ENCODE measurements at places on chromosomes 16 and 17.

GRCh38 chr17:8254881-8255280 is 5.8 kb downstream of the PFAS start:
- no peak for DNase-seq

GRCh38 chr17:10271106-10271562 is 72.7 kb upstream of the GAS7 start:
- DNase-seq = no peak

DNA sequence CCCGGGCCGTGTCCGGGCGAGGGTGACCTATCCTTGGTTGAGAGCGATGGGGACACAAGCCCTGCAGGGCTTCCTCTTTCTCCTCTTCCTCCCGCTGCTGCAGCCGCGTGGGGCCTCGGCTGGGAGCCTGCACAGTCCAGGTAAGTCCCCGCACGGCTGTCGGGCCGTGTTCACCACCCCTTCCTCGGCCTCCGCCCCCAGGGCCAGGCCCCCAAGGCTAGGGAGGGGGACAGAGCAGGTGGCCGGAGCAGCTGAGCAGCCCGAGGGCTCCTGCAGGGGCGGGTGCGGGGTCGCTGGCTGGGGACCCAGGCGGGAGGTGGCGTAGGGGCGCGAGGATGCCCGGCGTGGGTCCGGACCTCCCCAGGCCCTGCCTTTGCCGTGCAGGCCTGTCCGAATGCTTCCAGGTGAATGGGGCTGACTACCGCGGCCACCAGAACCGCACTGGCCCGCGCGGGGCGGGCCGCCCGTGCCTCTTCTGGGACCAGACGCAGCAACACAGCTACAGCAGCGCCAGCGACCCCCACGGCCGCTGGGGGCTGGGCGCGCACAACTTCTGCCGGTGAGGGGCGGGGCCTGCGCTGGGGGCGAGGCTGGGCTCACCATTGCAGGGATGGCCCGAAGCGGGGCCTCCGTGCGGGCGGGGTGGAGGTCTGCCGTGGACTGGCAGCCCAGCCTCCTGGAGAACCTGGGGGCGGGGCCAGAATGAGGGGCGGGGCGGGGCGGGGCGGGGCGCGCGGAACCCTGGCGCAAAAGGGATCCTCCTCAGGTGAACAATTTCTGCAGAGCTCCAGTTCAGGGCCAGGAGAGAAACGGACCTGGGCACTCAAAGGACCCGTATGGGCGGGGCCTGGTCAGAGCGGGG is 631 bp downstream of the KREMEN2 start:
- DNase-seq = no peak

DNA sequence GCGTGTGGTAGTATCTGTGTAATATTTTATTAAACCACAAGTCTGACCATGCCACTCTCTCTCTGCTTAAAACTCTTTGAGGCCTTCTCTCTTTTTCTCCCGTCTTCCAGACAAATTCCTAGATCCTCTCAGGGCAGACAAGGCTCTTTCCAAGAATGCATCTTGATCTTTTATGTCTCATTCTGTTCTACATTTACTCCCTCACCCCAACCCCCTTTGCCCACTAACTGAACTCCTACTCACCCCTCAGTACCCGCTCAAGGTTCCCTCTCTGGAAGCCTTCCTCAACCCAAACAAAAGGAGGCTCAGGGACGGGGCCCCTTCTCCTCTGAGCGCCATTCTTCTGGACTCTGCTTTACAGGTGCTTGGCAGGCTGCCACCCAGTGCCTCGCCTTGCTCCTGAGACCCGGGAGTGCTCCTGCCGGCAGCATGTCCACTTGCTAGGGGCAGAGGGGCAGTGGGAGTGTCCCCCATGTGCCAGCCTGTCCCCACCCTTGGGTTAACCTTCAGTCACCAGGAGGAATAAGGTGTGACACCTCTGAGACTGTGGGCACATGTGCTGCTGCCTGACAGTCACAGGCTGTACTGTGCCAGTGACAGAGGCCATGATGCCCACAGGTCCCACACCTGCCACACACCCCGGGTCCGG is 9.2 kb downstream of the SLC13A2 start:
- DNase-seq = no peak

- DNase-seq = no peak
Observed at GRCh38 chr17:61380836-61381525, 18.7 kb upstream of the TBX2 start.

DNA sequence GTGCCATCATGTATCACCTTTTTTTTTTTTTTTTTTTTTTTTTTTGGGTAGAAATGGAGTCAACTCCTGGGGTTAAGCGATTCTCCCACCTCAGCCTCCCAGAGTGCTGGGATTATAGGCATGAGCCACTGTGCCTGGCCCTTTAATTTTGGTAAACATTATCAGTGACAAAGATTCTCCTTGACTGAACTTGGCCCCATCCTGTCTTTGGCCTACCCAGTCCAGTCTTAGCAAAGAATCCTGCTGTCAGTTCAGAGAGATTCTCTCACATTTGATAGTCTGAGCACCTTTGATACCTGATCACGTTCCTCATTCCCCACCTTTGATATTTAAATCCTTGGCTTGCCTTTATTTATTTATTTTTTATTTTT is 11.5 kb downstream of the RAD51C start:
- DNase-seq = no peak

- peak; percentile 75 for DNase-seq
Observed at GRCh38 chr16:78770353-78771091, 671.1 kb downstream of the WWOX start.

GRCh38 chr17:81253358-81254131 is 14.4 kb downstream of the NDUFAF8 start:
- DNase-seq = peak; percentile 30

DNA sequence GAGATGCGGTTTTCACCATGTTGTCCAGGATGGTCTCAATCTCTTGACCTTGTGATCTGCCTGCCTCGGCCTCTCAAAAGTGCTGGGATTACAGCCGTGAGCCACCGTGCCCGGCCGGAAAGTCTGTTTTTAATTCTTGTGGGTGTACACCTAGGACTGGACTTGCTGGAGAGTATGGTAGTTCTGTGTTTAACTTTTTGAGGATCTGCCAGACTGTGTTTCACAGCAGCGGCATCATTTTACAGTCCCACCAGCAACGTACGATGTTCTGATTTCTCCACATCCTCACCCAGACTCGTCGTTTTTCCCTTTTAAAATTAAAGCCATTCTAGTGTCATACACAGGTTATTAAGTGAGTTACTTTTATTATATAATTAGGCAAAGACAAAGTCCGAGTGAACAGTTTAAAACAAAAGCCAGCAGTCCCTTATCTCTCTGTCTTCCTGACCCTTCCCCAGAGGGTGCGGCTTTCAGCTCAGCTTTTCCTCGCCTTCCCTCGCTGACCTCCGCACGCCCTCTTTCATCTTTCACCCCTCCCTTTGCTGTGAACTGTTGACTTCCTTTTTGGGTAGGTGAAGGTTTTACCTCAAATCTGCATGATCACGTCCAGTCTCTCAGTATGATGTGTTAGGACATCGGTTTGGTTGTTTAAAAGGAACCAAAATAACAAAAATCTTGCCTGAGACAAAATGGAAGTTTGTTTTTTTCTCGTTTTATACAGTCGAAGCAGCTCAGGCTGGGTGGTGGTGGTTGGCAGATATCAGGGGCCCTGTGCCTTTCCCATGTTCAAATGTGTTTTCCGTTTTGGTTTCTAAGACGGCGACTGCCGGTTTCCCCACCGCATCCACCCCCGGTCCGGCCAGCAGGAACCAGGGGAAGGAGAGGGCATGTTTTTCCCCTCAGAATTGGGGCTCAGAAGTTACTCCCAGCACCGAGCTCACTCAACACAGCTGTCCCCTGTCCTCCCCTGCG is 18.0 kb downstream of the FAM234A start:
- no peak for DNase-seq
